Right kidney (tissue), 9 donors: ENCODE measurements at places on chromosomes 2 and 18.

- no peak for DNase-seq
Measured at GRCh38 chr2:234488913-234489451, 7.9 kb downstream of the ARL4C start.

DNA sequence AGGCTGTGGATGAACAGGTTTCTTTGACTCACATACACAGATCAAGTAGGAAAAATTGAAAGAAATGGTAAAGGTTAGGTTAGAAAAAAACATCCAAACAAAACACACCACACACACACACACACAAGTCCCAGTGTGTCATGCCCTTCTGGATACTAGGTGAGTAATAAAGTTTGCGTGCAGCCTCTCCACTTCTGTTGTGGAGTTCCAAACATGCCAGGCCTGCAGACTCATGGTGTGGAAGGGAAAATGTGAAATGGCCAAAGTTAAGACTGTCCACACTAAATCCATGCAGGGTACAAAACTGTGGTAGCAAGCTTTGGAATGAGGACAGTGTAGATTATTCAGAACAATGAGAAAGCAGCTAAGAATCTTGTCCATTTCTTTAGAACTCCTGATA is 114.6 kb downstream of the IKZF2 start:
- no peak for DNase-seq

- DNase-seq, result peak; percentile 28
Measured at GRCh38 chr2:219289537-219290361, 10.6 kb downstream of the DNAJB2 start.

DNA sequence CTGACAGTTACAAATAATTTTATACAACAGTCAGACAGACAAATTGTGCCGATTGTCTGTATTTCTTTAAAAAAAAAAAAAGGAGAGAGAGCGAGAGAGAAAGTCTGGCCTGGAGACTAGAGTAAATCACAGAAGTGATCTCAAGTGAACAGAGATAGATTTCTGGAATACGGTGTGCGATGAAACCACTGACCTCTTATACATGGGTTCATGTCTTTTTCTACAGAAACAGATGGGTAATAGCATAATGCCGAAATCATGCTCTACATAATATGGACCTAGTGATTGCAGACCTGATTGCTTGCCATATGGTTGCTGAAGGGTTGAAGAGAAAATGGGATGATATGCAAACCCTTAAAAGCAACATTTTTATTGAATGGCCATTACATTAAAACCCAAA is 403.3 kb upstream of the FANCL start:
- no peak for DNase-seq

- DNase-seq, result no peak
Measured at GRCh38 chr2:75729861-75730260, 19.1 kb upstream of the GCFC2 start.

DNA sequence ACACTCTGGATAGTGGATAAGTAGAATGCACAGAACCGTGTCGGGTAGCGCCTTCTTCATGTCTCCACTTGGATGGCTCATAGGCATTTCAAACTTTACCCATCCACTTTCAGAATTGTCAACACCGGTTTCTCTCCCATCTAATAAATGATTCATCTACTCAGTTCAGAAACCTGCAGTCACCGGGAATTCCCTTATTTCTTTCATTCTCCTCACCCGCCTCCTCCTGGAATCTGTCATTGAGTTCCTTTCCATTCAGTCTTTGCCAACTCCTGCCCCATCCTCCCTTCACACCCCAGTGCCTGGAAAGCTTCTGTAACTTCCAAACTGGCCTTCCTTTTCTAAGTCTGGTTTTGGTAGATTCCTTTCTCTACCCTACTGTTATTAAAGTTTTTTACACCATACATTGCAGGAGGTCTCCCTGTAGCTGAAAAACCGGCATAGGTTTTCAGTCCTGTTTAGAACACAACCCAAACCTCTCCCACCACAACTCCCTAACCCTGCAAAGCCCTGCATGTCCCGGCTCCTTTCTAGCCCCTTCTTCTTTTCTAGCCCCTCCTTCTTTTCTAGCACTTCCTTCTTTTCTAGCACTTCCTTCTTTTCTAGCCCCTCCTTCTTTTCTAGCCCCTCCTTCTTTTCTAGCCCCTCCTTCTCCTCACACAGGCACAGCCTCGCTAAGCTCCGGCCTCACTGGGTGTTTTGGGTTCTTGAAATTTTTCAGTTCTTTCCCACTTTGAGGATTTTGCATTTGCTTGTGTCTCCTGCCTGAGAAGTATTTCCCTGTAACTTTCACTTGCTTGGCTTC is 133.9 kb upstream of the KLHL14 start:
- DNase-seq, result no peak

DNA sequence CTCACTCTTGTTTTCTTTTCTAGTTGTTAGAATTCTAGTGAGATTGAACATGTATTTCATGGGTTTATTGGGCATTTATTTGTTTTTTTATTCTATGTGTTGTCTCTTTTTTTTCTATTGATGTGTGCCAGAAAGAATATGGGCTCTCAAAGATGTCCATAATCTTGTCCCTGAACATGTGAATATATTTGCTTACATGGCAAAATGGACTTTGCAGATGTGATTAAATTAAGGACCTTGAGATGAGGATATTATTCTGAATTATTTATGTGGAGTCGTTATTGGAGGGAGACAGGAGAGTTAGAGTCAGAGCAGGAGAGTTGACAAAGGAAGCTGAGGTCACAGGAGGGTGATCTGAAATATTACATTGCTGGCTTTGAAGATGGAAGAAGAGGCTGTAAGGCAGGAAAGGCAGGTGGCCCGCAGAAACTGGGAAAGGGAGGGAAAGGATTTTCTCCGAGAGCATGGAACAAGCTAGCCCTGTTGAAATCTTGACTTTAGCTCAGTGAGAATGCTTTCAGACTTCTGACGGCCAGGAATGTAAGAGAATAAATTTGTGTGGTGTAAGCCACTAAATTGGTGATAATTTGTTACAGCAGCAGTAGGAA is 82.8 kb downstream of the NABP1 start:
- DNase-seq, result no peak

DNA sequence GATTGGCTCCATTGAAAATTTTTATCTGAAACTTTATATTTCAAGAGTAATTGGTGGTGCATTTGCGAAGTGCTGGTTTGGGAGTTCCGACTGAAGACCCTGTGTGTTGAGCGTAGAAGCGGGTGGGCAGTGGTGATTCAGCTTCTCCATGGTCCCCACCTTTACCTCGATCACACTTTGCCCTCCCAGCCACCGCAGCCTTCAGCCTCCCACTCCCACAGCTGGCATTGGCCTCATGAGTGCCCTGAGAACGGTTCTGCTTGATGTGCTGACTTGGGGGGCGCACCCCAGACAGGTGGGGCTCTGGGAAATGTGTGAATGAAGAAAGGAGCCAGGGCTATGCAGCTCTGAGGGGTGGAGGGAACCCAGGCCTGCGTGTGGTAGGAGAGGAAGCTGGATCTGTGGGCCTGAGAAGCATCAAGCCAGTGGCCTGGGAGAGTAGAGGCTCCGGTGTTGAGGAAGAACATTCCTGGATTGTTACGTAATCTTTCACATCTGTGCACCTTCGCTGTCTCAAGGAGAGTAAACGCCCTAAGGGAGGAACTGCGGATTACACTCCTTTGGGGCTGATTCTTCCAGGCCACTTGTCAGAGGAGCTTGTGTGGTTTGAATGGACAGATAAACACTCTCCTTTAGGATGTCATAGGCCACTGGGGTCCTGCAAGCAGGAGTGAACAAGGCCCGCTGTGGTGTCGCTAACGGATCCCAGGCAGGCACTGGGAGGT is 83.8 kb downstream of the NPAS2 start:
- DNase-seq, result no peak
